ENCODE measurements at places on chromosomes 2 and 18.

DNA sequence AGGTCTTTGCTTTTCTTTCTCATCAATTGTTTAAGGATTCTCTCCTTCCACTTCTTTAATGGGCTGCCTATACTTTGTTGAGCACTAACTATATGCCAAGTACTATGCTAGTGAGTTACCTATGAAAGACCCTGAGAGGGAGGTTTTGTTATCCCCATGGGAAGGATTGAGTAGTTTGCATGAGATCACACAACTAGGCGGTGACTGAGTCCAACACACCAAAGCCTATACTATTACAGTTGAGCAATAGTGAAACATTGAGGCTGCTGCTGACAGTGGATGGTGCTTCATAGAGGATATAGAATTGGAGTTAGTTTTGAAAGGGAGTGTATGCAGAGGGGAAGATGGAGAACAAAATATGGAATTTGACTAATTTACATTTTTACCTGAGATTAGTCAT is 15.8 kb downstream of the NABP1 start:
- no peak for DNase-seq

DNA sequence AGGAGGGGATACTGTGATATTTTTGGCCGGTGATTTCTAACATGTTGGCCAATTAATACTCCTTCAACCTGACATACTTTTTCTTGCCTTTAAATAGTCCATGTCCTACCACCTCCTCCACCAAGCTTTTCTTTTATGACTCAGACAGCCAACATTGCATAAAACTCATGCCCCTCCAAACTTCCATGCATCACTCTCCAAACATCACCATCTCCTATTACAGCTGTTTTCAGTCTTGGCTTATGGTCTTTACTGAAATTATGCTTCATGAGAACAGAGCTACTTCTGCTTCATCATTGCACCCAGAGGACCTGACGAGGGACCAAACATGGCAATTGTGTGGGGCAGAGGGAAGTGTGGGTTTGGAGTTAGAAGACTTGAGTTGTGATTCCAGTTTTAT is 305.4 kb downstream of the LPIN1 start:
- no peak for DNase-seq

- no peak for DNase-seq
These were observed 198.3 kb downstream of the PIEZO2 start for GRCh38 chr18:10950876-10951630.

GRCh38 chr2:84971510-84972206 is 697 bp downstream of the KCMF1 start:
- DNase-seq: peak; percentile 42

- no peak for DNase-seq
These were observed 40.6 kb upstream of the MAP2 start for GRCh38 chr2:209383212-209383611.

GRCh38 chr2:54457323-54458023 is 1.3 kb downstream of the SPTBN1 start:
- no peak for DNase-seq

DNA sequence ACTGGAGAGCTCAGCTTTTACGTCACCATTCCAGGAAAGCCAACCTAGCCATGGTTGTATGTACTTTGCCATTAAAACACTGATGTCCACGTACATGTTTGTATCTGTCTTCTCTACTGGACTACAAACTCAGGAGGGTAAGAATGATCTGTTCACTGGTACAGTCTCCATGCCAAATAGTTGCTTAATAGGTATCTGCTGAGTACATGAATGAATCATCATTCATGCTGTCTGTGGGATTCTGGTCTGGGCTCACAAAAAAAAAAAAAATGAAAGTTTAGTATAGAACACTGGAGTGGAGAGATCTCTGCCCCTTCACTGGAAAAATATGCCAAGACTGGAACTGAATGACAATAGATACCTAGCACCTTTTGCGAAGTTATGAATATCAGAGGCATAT is 102.6 kb upstream of the ITGA4 start:
- DNase-seq: no peak

DNA sequence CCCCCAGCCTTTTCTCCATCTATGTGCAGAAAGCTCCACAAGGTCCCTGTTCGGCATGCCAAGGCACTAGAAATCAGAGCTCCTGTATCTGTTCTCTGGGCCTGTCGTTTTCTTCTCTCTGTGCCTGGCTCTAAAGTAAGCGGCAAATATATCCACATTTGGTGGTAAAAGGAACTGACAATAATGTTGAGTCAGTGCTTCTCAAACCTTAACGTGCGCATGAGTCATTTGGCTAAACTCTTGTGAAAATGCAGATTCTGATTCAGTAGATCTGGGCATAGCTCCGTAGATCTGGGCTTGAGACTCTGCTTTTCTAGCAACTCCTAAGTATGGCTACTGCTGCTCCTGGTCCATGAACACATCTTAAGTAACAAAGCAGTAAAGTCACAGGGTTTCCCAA is 16.5 kb upstream of the ACSL3 start:
- DNase-seq: peak; percentile 12
